Daoy (cell line): ENCODE measurements at places on chromosomes 2 and 18.
A peak's percentile ranks its signal among the peaks of the same experiment; 100 is the strongest.

- DNase-seq, result no peak
Measured at GRCh38 chr2:80073134-80073561, 231.4 kb downstream of the LRRTM1 start.

DNA sequence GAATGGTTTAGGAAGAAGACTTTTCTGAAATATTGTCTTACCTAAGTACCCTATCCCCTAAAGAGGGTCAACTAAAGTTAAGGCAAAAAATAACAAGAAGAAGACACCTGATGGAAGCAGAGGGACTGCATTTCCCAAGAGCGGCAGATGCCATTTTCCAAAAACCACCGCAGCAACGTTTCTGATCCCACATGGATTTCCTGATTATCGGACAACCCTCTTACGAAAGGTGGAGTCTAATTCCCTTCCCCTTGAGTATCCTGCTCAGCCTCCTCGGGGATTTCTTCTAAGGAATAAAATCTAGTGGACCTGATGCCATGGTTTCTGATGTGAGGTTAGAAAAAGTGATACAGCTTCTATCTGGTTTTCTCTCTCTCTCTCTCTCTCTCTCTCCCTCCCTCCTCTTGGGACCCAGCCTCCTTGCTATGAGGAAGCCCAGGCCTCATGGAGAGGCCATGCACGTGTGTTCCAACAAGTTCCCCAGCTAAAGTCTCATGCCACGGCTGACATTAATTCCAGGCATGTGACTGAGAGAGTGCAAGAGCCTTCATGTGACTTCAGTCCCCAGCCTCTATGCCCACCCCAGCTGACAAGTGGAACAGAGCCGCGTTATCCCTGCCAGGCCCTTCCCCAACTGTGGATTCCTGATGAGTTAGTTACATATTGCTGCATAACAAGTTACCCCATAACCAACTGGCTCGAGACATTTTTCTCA is 150.3 kb downstream of the SMAD2 start:
- DNase-seq, result no peak

DNA sequence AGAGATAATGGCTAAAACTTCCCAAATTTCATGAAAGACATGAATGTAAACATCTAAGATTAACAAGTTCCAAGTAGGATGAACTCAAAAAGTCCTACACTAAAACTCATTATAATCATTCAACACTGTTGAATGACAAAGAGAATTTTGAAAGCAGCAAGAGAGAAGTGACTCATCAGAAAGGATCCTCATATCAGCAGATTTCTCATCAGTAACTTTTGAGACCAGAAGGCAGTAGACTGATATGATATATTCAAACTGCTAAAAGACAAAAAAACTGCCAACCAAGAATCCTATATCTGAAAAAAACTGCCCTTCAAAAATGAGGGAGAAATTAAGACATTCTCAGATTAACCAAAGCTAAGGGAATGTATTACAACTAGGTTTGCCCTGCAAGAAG is 130.6 kb upstream of the OTX1 start:
- no peak for DNase-seq

DNA sequence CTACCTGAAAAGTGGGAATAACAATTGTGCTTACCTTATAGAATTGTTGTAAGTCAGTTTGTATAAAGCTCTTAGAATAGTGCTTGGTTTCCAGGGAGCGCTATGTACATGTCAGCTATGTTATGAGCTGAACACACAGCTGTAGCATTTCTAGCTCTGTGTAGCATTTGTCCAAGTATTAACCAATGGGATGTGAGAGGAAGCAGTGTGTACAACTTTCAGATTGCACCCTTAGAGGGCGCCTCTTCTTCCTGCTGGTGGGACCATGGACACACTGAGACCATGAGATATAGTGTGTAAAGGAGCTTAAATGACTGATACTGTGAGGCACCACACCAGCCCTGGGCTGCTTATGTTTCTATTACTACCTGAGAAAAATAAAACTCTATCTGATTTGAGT is 380.2 kb downstream of the LNPK start:
- DNase-seq, result no peak

- no peak for DNase-seq
Measured at GRCh38 chr18:68427951-68428401, 286.9 kb downstream of the TMX3 start.

DNA sequence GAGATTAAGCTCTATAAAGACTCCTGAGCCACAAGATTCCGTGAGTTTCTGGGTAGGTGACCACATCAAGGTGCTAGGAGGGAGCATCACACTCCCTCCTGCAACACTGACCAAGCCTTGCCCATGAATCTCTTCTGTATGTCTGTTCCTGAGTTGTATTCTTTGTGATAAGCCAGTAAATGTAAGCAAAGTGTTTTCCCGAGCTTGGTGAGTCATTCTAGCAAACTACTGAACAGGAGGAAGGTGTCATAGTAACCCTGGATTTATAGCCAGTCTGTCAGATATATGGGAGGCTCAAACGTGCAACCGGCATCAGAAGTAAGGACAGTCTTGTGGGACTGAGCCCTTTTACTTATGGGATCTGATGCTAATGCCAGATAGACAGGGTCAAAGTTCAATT is 346.1 kb upstream of the KYNU start:
- no peak for DNase-seq

- no peak for DNase-seq
Measured at GRCh38 chr18:79105455-79105854, 36.3 kb downstream of the ATP9B start.

DNA sequence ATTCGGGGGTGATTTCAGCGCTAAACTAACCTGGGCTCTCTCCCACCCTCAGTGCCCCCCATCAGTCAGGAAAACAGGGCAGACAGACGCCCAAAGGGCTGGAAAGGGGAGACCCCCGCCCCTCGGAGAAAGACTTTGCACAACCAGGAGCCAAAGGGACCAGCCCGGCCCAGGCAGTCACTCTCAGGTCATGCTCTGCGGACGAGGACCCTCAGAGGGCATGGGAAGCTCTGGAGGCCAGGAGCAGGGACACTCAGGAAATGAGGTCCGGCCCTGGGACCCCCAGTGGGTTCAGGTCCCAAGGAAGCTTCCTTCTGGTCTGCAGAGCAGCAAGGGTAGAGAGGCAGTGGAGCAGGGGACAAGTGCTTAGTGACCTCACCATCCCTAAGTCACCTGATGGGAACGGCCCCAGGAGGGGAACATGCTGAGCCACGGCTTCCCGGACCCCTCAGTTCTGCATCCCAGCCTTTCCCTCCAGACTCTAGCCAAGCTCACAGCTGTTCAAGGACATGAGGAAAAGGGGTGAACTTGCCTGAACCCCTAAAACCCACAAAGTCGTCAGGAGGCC is 88.0 kb upstream of the GPC1 start:
- DNase-seq, result no peak

DNA sequence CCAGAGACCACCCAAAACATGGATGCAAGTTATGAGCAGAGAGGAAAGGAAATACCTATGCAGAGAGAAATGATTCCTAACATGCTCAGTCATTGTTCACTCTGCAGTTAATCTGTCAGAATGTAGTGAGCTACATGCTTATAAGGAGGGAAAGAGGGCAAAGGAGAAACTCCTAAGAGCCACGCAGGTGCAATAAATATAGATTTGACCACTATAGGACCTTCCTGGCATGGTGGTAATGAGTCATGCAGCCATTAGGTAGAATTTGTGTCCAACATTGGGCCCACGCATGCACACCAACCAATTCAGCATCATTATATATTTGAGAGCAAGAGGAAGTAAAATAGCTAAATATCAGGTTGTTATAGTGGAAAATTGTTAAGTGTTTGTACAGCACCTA is 699.9 kb downstream of the DSC3 start:
- DNase-seq, result no peak

- DNase-seq, result peak; percentile 55
Measured at GRCh38 chr2:60586081-60586480, 32.6 kb upstream of the BCL11A start.

- DNase-seq, result no peak
Measured at GRCh38 chr2:200617156-200618053, 31.6 kb downstream of the AOX1 start.

GRCh38 chr2:110858993-110859701 is 126.8 kb downstream of the ACOXL start:
- no peak for DNase-seq

GRCh38 chr18:22167471-22168241 is 1.7 kb upstream of the GATA6 start:
- peak; percentile 55 for DNase-seq

DNA sequence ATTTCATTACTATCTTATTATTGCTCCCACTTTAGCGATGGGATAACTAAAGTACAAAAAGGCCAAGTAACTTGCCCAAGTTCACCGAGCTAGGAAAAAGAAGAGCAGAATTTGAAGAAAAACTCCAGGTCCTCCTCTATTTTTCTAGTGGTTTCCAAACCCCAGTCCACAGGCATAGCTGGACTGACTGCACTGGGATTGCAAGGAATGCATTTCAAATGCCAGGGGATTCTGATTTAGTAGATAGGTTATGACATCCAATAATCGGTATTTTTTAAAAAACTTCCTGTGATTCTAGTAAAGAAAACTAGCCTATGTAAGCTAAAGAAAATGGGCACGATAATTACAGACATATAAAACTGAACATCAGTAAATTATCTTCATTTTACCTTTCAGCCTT is 62.7 kb upstream of the GALNT5 start:
- no peak for DNase-seq

- DNase-seq, result no peak
Measured at GRCh38 chr2:53826587-53827397, 33.0 kb downstream of the GPR75 start.

GRCh38 chr2:85737481-85737880 is 16.3 kb upstream of the ATOH8 start:
- peak; percentile 59 for DNase-seq

- DNase-seq, result no peak
Measured at GRCh38 chr2:129369437-129369836, 610.0 kb upstream of the RAB6C start.

DNA sequence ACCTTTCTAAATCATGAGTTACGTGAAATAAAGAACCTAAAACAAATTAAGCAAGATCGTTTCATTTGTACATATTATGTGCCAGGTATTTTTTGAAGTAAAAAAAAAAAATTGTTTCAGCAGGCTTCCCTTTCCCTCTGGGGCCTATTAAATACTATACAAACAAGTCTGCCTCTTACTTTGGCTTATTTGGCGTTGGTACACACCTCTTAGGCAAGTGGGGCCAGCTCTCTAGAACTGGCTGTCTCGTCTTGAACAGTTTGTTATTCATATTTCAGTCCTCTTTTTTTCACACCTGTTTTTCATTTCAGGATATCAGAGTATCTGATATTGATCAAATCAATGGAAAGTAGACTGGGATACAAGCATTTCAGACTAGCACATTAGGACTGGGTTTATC is 27.4 kb upstream of the PPP3R1 start:
- no peak for DNase-seq

- DNase-seq, result no peak
Measured at GRCh38 chr18:58224425-58224750, 180.4 kb downstream of the NEDD4L start.

DNA sequence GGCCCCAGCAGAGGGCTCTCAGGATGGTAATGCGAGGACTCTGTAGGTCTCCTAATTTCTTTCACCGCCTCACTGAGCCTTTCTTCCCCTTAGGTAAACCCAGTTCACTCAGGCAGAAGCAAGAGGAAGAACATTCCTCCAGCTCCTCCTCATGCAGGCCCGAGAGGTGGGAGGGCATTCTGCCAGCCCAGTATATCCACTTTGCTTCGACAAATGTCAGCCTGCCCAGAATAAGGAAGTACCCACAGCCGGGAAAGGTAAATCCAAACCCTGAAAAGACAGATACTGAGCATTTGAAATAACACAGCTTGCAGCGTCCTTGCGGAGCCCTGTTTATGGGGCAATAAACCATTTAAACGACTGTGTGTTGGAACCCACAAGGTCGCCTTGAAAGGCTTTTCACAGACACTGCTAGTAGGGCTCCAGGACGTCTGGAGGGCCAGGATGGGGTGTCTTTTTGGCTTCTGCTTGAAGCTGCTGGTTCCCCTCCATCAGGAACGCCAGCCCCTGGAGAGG is 63.0 kb upstream of the STPG4 start:
- no peak for DNase-seq

DNA sequence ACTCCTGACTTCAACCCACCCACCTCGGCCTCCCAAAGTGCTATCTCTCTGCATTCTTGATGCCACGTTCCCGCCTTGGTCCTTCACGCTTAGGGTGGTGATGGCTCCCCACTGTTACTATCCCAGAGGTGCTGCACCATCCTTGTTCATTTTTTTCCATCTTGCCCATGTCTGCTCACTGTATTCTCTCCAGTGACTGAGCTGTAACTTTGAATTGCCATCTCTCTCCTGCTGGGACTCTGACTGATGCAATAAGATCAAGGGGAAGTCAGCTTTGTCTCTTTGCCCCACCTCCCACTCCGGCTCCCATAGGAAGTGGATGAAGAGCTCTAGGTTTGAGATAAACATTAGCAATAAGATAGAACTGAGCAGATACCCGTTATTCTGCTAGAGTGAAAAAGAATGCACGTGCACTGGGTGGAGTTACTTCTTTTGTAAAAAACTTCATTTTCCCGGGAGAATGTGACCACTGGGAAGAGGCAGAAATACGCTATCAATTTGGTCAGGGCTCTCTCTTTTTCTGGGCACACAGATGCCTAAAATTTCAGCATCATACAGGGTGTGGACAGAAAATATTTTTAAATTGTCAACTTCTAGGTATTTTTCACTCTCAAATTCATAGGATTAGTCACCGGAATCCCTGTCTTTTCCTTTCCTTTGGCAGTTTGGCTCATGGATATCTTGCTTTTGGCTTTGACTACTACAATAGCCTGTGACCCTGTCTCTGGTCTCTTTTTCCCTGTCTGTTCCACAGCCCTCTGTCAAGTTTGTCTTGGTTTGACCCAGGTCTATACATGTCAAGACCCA is 105.4 kb downstream of the POLR1A start:
- DNase-seq, result no peak

DNA sequence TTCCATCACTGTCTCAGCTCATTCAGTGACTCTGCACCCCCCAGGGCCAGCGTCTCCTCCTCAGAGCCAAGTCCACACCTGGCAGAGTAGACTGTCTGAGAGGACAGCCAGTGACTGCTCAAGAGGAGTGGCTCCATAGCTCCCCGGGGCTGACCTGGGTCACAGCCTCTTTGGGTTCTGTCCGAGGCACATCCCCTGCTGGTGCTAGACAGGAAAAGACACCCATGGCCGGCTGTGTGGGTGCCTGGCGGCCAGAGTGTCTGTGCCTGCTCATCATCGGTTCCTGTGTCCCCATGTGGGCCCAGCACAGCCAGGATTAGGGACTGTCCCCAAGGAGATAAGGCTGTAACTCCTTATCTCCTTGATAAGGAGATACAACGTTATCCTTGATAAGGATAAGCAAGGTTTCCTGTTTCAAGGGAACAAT is 3.5 kb upstream of the CROCC2 start:
- no peak for DNase-seq

DNA sequence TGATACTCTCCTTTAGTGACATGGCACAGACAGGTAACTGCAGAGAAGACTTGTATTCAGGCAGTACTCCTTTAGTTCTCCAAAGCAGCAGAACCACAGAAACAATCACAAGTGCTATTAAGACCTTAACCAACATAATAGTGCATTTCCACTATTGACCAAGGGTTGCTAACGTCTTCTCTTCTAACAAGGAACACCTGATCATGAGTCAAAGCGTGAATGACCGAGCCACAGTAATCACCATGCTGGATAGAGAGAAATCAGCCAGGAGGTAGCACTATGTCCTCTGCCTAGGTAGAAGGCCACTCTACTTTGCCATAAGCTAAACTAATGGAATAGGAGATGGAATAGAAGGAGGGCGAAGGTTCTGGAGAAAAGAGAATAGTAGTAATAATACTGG is 161.0 kb downstream of the ANKRD44 start:
- DNase-seq, result no peak
